SK-N-MC (cell line): ENCODE measurements at places on chromosomes 1 and 21.

GRCh38 chr1:116931016-116931918 lies 21.6 kb downstream of the PTGFRN start:
- no peak for DNase-seq

DNA sequence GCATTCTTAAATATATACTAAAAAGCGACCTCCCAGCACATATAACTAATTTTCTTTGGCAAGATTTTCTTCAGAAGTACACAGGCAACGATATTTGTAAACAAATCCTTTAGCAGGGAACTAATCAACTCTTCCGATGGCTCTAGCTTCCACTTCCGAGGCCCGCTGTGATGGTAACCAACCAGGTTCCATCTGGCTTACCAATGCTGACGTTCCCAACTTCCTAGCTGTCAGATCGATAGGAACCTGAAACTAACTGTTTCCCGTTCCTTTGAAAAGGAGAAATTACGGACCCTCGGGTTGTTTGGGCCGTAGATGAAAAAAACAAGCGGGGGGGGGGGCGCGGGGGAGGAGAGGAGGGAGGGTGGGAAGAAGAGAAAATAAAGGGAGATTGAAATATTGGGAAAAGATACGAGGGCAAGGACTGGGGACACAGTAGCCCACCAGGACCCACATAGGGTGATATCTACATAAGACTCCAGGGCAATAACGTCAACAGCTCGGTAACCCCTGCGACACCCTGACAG lies 513 bp downstream of the GTF2B start:
- DNase-seq: no peak

DNA sequence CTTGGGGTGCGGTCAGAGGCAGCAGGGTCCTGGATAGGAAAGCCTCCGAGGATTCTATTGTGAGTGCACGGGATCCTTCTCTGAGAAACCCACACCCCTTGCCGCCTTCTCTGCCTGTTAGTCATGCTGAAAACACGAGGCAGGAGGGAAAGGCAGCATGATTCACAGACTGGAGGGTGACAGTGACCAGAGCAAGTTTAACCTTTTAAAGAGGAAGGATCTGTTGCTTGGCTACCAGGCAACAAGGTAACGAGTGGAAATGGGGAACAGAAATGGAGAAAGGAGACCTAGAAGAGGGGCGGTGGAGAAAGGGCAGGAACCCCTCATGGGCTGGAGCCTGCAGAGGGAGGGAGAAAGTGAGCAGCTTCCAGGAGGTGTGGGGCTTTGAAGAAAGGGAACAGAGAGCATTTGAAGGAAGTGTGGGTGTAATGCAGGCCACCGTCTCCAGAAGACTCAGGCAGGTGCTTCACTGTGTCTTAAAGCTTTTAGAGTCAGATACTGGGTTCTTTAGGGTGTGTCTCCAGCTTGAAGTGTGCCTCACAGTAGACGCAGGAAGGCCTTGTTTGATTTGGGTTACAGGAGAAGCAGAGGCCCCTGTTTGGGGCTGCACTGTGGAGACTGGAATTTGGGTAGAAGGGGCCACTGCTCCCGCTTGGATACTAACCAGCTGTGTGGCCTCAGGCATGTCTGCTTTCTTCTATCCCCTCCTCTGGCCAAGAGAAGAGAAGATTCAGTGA lies 19.1 kb downstream of the OPTC start:
- DNase-seq: no peak

GRCh38 chr1:168343566-168343965 lies 62.9 kb downstream of the TBX19 start:
- DNase-seq: no peak

- DNase-seq: no peak
Observed at GRCh38 chr1:227094249-227094966, 154.3 kb downstream of the COQ8A start.

DNA sequence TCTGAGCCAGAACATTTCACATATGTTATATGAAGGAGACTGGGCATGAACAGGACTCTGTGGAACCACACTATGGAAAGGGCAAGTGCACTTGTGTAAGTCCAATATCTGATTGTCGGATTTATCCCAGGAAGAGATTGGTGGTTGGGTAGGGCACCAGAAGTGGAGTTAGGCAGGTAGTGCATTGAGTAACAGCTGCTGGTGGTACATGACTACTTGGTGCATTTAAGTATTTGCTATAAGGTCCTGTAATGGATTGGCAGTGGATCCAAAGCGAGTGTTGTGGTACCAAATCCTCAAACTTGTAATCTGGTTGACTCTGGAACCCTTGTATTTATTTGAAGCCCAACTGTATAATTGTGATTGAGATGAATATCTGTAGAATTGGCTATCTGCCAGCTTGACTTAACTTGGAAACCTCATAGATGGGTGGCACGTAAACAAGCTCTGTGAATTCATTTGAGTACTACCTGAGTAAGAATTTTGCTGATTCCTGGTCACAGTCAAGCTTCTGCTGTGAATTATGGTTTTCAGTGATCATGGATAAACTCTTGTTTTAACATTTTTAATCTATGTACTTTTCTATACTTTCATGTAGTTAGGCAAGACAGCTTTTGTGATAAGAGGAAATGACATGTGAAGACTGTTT lies 21.1 kb downstream of the UBAP2L start:
- no peak for DNase-seq

DNA sequence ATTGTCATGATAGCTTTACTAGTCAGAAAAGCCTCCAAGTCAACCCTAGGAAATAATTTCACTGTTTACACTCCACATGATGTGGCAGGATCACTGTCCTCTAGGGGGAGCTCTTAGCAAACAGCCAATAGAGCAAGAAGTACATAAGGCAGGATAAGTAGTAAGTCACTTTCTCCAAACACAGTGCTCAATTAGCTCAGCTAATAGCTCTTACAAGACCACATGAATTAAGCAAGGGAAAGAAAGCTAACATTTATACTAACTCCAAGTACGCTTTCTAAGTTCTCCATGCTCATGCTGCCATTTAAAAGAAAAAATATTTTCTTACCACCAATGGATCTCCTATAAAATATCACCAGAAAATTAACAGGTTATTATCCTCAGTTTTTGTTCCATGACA lies 66.9 kb upstream of the LRIF1 start:
- peak; percentile 24 for DNase-seq

GRCh38 chr1:6783221-6783620 lies 2.0 kb upstream of the CAMTA1 start:
- no peak for DNase-seq

DNA sequence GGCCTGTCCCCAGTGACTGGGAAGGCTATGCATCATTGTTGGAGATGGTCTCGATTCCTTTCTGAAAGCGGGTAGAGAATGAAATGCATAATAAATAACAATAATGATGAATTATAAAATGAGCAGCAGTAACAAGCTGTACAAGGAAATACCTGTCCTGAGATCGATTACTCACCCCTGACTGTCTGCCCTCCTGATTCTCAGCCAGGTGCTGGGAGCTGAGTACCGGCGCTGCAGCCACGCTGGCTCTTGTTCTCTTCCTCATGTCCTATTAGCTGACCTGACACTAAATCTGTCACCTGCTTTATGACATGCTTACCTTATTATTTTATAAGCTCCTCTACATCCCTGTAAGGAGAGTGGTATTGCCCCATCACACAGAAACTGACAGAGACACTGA lies 3.4 kb downstream of the AGPAT3 start:
- no peak for DNase-seq

DNA sequence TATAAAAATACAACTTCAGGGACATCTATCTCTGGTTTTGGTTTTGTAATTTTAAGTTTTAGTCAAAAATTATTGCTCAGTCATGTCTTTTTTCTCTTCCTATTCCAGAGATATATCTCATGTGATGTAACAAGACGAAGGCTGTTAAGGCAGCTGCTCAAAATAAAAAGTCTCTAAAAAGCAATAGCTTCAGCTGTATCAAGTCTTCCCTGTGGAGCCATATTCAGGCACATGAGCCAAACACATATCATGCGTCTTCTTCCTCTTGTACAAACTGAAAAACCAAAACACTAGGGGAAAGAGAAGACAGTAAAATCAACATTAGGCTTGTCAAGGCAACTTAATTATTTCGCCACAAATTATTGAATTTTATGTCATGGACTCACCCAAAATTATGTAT lies 240.7 kb downstream of the NRIP1 start:
- no peak for DNase-seq

DNA sequence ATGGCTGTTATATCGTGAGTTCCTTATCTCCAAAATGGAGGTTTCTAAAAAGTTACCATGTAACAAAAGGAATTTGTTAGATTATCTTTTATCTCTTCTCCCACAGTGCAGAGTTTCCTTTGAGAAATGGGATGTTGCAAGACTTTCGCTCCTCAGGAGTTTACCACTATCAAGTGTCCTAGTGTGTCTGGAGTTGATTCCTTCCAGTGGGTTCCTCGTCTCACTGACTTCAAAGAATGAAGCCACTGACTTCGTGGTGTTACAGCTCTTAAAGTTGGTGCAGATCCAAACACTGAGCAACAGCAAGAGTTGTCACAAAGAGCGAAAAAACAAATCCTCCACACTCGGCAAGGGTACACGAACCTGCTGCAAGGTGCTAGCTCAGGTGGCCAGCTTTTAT lies 37.0 kb downstream of the SPAG17 start:
- no peak for DNase-seq

DNA sequence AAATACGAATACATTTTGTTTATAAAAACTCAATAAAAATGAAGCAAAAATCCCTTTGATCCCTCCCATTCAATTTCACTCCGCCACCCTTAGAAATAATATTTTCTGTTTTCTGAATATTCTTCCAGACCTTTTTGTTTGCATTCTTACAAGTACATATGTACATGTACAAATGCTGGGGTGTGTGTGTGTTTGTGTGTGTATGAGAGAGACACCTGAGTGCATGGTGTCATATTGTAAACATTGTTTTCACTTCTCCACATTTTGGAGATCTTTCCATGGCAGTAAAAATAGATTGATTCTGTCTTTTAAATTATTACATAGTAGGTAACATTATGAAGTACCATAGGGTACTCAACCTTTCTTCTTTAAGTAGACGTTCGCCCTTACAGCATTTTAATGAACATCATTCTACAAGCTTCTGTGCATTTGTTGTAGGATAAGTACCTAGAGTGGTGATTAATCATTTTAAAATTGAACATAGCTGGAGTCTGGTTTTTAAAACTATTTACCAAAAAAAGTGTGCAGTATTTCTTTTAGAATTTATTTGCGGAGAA lies 1.3 kb upstream of the MPC2 start:
- DNase-seq: no peak

GRCh38 chr1:164880644-164881043 lies 321.7 kb downstream of the PBX1 start:
- no peak for DNase-seq

DNA sequence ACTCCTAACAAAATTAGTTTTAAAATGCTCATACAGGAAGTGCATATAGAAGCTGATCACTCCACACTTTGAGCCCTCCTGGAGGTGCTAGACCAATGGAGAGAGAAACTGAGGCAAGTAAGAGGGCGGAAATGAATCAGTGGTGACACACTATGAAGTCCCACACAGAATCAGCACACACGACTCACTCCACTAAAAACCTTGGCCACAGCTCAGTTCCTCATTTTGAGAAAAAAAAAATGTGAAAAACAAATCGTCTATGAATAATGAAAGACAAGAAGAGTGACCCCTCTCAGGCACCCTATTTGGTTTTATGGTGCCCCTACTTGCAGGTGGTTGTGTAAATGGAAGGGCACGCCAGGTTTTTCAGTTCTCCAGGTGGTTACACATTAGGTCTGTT lies 675.1 kb upstream of the BRINP3 start:
- DNase-seq: no peak

GRCh38 chr1:56533621-56534020 lies 45.7 kb downstream of the PLPP3 start:
- DNase-seq: no peak

- DNase-seq: no peak
Observed at GRCh38 chr1:4796161-4797015, 142.0 kb downstream of the AJAP1 start.

DNA sequence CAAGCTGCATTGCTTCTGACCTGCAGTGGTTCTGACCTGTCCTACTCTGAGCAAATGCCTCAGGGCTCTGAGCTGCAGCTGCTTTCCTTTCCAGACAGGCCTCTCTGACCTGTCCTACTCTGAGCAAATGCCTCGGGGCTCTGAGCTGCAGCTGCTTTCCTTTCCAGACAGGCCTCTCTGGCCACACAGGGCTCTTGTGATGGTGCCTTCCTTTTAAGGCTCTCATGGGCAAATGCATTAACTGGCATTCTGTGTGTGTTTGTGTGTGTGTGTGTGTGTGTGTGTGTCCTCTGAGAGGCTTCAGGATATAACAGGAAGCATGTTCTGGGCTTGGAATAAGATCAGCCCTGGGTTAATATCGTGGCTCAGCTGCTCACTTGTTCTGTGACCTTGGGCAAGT lies 131.3 kb downstream of the NTPCR start:
- DNase-seq: no peak

DNA sequence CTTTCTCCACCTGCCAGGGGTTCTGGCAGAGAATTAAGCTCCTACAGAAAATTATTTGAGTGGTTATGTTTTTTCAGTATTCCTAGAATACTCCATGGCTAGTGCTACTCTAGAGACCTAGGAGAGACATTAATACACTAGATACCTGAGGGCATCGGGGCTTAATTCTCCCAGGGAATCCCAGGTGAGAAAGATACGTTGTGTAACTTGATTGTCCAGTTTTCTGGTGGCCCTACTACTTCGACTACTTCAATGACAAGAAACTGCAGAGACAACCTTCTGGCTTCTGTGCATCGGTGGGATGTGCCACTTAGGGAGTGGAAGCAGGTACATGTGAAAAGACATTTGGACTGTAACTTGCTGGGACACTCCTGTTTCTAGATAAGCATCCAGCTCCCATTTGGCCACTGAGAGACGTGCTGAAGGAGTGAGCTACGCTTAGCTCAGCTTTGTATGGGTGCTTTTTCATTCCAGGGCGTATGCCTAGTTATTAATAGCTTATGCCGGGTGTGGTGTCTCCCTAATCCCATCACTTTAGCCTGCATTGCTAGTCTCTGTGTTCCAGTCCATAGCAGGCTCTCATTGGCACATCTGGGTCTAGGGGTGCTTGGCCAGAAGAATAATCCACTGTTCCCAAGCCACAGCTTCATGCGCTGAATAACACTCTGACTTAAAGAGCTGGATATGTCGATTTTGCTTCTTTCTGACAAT lies 300.7 kb downstream of the SIPA1L2 start:
- no peak for DNase-seq

GRCh38 chr1:4530166-4530785 lies 124.1 kb upstream of the AJAP1 start:
- no peak for DNase-seq

GRCh38 chr1:101993710-101994109 lies 3.0 kb downstream of the OLFM3 start:
- DNase-seq: peak; percentile 34

GRCh38 chr1:90719330-90720144 lies 2.4 kb upstream of the BARHL2 start:
- no peak for DNase-seq
